Right ventricle myocardium inferior (tissue), 1 donor: ENCODE measurements at places on chromosomes 4 and X. TPM values are rescaled to one million over a fixed set of nuclear protein-coding genes. Genes with fewer than 3 reads are reported as not detected.

GRCh38 chr4:38235354-38235753, 275.2 kb downstream of the PTTG2 start:
- no peak for DNase-seq

DNA sequence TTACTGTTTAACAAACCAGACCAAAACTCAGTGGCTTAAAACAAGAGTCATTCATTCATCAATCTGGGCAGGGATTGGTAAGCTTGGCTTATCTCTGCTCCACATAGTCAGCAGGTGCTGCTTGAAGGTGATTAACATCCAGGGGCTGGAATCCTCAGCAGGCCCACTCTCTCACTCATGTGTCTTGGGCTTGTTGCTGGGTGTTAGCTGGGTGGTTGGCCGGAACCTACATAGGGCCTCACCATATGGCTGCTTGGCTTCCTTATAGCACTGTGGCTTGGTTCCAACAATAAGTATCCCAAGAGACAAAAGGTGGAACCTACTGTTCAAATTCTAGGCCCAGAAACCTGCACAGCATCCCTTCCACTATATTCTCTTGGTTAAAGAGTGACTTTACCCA, 125.0 kb downstream of the RASGEF1B start:
- DNase-seq, result no peak

DNA sequence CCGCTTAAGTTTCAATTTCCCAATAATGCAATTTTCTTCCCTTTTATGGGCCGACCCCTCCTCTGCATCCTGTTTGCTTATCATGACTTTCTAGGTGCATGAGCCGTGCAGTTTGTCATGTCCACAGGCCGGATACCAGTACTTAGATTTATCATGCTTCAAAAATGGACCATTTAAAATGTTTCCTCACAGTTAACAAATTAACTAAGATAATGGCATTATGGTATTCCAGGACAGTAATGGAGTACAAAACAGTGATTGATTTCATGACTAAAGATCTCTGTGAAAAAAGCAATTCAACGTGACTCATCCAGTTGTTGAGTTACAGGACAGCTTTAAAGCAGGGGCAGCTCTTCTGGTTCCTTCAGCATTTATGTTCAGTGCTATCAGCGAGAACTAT, 23.0 kb downstream of the SNX25 start:
- no peak for DNase-seq

SPANXD gene
- total RNA-seq, result not detected

INTU gene
- 4.1 TPM for total RNA-seq

TLR3 gene
- 5.2 TPM for total RNA-seq
